ENCODE measurements at places on chromosomes 13 and 19.

DNA sequence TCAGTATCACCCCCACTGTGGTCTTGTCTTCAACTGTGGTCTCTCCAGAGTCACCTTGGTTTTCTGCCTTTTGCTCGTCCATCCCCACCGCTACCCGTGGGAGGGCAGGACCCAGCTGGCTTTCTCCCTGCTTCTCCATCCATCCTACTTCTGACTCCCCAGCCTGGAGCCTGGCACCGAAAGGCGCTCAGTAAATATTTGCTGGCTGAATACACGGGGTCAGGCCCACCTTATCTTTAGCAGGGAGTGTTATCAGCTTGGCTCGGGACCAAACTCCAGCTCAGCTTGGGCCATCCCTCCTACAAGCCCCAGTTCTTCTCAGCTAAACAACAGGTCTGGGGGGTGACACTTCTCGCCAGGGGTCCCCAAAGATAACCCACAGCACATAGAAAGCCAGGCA is 62.0 kb upstream of the KLF2 start:
- no peak for DNase-seq

DNA sequence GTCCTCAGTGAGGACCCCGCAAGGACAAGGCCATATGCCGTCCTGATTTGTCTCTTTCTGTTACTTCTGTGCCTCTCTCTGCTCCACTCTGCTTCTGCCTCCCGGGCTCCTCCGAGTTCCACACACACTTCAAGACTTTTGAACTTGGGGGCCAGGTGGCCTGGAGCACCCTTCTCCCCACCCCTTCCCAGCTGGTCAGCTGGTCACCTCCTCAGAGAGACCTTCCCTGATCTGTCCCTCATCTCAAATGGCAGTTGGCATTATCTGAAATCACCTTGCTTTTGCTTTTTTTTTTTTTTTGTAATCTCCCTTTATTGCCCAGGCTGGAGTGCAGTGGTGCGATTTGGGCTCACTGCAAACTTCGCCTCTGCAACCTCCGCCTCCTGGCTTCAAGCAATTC is 2.2 kb upstream of the S1PR5 start:
- no peak for DNase-seq

- DNase-seq: peak; percentile 20
Observed at GRCh38 chr13:23799945-23800344, 89.3 kb downstream of the MIPEP start.

GRCh38 chr19:848386-848921 is 3.6 kb upstream of the ELANE start:
- DNase-seq: no peak

DNA sequence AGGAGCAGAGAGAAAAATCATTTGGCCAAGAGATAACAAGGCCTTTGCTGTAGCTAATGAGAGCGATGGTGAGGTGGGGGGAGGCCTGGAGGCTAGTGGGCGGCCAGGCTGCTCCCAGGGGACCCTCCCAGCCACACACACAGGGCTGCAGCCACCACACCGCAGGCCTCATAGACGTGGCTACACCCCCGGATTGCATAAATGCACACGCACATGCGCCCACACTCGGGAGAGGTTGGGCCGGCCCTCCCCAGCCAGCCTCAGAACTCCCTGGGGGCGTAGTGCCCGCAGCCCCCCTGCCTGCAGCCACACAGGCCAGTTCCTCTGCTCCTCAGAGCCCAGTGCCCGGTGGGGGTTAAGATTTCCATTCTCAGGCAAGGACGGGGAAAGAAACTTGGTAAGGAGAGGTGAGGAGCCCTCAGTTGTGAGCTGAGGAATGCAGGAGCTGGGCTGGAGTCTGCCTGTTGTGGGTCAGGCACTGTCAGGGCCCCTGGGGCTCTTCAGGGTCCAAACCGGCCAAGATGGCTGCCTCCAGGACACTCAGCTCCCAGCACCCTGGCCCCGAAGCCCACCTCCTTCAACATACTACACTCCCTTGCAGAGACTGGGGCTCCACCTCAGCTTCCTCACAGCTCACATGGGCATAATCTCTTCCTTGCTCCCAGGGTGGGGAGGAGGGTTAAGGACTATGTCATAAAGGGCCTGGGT is 8.0 kb downstream of the PTH2 start:
- DNase-seq: no peak

DNA sequence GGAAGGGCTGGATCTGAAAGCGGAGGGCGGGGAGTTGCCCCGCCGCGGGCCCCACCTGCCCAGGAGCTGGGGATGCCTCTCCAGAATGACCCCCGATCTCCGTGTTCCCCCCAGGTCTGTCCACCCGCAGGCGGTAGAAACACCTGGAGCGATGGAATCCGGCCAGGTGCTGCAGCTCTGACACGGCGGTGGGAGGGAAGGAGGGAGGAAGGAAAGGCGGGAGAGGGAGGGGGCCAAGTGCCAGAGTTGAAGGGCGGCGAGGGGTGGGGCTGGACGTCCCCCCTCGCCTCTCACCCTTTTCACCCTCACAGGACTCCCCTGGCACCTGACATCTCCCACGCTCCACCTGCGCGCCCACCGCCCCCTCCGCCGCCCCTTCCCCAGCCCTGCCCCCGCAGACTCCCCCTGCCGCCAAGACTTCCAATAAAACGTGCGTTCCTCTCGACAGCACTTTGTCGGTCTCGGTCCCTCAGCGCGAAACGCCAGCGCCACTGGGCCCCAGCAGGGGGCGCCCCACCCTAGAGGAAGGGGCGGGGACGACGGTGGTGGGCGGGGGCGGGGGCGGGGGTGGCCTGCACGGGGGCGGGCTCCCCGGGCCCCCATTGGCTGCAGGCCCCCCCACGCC is 337 bp upstream of the FXYD7 start:
- DNase-seq: peak; percentile 80

Measured in head of caudate nucleus (tissue), 42 donors.